ENCODE measurements at places on chromosomes 5 and 9.

DNA sequence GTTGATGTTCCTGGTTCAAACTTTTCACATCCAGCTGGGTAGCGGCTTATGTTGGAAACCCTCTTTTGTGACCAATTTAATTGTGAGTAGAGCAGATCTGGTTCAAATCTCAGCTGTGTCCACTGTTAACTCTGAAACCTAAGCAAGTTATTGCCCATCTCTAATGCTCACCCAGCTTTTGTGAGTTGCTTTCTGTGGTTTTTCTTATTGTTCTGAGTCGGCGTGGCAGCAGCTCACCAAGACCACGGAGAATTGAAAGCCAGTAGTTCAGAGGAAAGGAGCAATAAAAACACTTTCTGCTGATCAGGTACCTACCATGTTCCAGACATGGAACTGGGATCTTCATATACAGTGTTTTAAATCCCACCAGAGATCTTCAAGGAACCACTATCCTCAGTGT is 114.4 kb downstream of the DOCK2 start:
- no peak for DNase-seq

DNA sequence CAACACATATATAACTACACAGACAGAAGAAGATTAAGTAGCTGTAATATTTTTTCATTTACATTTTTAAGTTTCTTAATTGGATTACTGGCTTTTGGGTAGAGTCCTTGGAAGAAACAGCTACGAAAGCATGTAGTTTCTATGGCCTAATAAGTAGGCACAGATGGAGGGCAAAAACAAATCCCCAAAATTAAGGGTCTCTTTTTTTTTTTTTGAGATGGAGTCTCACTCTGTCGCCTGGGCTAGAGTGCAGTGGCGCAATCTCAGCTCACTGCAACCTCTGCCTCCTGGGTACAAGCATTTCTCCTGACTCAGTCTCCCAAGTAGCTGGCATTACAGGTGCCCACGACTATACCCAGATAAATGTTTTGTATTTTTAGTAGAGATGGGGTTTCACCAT is 27.1 kb upstream of the MTMR12 start:
- DNase-seq = no peak

DNA sequence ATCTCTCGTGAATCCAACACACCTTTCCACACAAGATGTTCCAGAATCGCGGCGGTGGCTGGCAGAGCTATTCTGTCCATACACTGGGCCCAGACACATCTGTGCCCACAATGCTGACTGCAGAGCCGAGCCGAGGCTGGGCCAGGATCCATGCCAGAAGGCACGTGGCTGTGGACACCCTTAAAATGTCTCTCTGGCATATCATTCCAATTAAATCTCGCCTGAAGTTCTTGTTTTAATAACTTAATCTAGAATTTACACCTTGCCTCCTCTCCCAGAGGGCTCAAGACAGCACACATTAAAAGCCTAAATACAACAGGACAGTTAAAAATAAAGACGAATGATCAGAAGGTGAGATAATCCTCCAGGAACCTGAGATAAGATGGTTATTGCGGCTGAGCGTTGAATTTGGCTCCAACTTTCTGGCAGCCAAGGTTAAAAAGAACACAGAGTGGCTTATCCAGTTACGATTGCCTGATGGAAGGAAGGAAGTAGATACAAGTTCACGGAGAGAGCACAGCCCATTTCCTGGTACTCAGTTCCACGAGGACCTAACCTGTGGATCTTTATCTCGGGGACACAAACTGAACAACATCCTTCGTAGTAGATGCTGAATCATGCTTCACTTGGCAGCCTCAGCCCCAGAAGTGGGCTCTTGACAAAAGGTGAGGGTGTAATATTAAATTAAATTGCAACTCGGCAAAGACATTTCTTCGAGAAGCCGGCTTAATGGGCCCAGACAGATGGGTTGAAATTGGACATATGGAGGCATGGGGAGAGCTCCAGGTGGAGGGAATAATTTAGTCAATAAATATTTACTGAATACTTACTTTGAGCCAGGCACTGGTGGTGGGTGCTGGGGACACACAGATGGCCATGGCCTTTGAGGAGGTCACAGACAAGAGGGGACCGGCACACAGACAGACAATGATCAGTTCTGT is 86.0 kb upstream of the TBC1D2 start:
- DNase-seq = no peak

- DNase-seq = no peak
These were observed 209.8 kb upstream of the ZNF462 start for GRCh38 chr9:106653213-106653612.

DNA sequence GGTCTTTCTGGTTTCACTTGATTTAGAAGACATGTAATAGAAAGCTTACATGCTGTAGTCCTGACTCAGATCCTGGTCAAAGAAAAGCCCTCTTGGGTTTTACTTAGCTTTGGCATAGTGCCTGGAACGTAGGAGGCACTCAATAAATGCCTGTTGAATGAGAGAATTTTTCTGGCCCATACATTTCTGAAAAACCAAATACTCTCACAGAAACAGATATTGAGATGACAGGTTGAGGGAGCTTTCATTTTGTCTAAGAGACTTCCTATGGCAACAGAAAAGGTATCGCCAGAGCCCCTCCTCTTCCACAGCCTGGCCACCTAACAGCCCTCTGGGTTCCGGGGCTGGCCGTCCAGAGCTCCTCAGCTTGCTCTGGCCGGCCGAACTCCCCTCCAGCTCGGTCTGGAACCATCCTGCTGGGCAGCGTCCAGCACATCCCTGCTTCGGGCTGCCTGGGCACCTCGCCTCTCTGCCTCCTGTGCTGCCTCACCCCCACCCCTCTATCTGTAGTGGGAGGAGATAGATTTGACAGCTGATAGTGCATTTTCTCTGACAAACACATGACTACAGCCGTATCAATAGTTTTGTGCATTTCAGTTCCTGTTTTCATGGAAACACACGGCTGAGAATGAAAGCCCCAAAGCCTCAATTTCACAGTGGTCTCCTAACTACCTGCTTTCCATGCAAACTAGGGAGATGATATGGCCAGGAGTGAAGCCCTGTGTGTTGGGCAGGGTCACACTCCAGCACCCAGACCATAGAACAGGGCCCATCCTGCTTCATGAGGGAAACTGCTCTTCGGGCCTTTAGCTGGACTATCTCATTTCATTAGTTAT is 1.1 kb downstream of the IL4 start:
- DNase-seq = no peak

DNA sequence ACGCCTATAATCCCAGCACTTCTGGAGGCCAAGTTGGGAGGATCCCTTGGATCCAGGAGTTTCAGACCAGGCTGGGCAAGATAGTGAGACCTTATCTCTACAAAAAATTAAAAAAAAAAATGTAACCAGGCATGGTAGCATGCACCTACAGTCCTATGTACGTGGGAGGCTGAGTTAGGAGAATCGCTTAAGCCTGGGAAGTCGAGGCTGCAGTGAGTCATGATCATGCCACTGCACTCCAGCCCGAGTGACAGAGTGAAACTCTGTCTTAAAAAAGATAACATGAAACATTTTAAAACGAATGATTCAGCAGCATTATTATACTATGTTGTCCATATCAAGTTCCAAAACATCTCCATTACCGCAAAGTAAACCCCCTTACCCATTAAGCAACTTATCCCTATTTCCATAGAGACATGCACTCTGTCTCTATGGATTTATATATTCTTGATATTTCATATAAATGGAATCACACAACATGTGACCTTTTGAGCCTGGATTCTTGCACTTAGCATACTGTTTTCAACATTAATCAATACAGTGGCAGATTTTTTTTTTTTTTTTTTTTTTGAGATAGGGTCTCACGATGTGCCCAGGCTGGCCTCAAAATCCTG is 56.9 kb upstream of the MTMR12 start:
- DNase-seq = no peak

GRCh38 chr5:33936004-33936380 is 194 bp upstream of the RXFP3 start:
- peak; percentile 51 for DNase-seq

GRCh38 chr5:2093859-2094615 is 211.3 kb upstream of the IRX4 start:
- DNase-seq = no peak

GRCh38 chr9:133108794-133109641 is 12.0 kb downstream of the RALGDS start:
- no peak for DNase-seq

DNA sequence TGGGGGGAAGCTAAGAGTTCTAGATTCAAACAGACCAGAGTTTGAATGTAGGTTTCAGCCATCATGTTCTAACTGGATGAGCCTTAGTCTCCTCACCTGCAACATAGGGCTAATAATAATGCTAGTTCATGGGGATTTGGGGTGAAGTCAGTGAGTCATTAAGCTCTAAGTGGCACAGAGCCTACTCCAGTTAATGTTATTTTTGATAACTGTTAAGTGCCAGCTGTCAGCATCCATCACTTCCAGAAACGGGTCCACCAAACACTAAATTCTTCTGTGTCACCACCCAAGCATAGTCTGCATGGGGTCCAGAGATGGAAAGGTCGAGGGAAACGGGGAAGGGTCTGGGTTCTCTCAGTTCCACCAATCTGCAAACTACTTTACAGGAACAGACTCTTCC is 1.8 kb upstream of the TSC1 start:
- DNase-seq = no peak

- no peak for DNase-seq
These were observed 372.6 kb upstream of the PRR16 start for GRCh38 chr5:120091376-120091948.

- DNase-seq = peak; percentile 44
These were observed 28.7 kb downstream of the CDKN2A start for GRCh38 chr9:21965401-21965951.

DNA sequence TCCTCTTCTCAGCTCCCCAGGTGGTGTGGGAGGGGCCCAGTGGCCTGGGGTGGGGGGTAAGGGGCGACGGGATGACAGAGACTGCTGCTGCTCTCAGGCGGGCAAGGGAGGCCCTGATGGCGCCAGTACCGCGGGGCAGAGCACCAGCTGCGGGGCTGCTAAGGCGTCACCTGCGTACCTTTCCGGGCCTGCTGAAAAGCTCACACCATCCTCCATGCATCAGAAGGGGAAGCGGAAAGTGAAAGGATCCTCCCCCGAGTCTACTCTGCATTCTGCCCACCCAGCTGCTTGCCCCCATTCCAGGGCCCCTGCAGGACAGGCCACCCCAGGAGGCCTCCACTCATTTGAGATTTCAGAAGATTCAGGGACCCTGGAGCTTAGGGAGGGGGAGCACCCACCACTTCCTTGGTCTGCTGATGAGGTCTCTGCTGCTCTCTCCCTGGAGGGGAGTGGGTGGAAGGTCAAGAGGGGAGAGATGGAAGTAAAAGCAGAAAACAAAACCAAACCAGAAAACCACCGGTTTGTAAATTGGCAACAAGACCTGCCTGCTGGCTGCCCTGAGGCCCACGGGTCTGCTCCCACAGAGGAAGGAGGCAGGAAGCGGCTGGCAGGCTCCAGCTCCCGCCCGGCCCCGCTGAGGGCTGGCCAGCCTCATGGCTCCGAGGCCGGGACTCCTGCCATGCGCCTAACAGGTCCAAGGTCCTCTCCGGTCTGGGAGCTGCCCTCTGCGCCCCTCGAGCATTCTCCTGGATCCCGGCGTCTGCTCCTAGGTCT is 33.6 kb downstream of the PRRT1B start:
- DNase-seq = no peak

- no peak for DNase-seq
These were observed 1.0 kb downstream of the SMIM3 start for GRCh38 chr5:150779397-150780186.

GRCh38 chr9:101354143-101354764 is 30.6 kb downstream of the BAAT start:
- DNase-seq = no peak

- no peak for DNase-seq
These were observed 45.0 kb upstream of the VLDLR start for GRCh38 chr9:2576631-2577030.

GRCh38 chr5:12777342-12777741 is 873.1 kb upstream of the CTNND2 start:
- no peak for DNase-seq

DNA sequence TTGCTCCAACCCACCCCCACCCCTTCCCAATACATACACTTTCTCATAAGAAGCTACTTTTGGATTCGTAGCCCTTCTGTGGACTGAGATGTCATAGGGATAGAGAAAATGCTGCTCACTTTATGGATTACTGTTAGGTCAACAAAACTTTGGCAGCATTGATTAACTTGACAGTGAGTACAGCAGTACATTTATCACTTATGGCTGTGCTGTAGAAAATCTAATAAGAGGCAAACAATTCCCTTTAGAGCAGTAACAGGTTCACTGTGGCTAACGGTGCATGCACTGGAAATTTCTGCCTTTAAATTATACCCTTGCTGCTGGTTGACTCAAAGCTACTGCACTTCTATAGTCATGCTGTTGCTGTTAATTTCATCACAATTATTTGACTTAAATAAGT is 59.2 kb downstream of the PPIC start:
- DNase-seq = no peak

GRCh38 chr5:135398855-135399793 is at the start of gene MACROH2A1:
Gene MACROH2A1, minus strand, starts transcription at chr5:135399231. Its CDS starts 10,138 bp downstream, at chr5:135389093.
- peak; percentile 80 for DNase-seq

- no peak for DNase-seq
These were observed 10.5 kb downstream of the DOCK2 start for GRCh38 chr5:169647566-169647965.

DNA sequence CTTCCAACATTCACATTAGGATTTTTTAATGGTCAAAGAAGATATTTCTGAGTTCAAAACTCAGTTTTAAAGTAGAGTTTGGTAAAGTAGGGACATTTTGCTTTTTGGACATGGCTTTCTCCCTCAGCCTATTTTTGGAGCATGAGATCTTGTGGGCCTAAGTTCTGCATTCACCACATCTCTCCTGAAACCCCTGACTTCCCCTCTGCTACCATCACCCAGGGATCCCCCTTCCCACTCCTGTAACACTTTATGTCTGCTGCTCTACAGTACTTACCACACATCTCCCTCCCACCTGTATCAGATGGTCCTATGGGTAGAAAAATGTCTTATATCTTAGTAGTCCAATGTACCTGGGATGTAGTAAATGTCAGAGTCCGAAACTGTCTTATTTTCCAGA is 48.2 kb upstream of the JAK2 start:
- DNase-seq = no peak

GRCh38 chr9:76116913-76117312 is 226.4 kb downstream of the PCSK5 start:
- DNase-seq = no peak

- no peak for DNase-seq
These were observed 198.5 kb downstream of the CACNA1B start for GRCh38 chr9:138075961-138076649.

DNA sequence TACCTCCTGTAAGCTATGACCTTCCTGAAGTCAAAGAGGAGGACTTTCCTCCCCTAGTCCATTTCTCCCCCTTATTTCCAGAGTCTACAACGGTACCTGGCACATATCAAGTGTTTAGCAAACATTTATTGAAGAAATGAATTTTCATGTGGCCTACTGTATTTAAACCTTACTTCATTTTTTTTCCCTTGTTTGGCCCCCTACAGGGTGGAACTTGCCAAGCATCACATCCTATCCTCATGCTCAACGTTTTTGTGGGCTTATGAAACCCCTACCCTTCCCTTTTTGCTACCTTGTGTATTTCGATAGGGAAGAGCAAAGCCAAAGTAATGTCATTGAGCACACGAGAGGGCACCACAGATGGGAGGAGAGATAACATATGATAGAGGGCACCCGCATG is 1857.8 kb upstream of the WWC1 start:
- DNase-seq = no peak

Measured in stimulated activated CD4-positive, alpha-beta T cell treated with anti-CD3 and anti-CD28 coated beads, Interleukin-4, amount 100 ng/mL, for 48 hours (primary cell).